ENCODE measurements at places on chromosomes 2 and 18. TPM values are rescaled to one million over a fixed set of nuclear protein-coding genes. Genes with fewer than 3 reads are reported as not detected.

GRCh38 chr2:196798980-196799379 lies 503 bp downstream of the GTF3C3 start:
- peak overlapping the region; percentile 69 for H3K27ac ChIP-seq
- no peak for DNase-seq
- H3K4me1 ChIP-seq, result no peaks in the 10 kb centered on the region
- H3K4me3 ChIP-seq, result peak overlapping the region; percentile 66
- H3K27me3 ChIP-seq, result no peaks in the 10 kb centered on the region

DNA sequence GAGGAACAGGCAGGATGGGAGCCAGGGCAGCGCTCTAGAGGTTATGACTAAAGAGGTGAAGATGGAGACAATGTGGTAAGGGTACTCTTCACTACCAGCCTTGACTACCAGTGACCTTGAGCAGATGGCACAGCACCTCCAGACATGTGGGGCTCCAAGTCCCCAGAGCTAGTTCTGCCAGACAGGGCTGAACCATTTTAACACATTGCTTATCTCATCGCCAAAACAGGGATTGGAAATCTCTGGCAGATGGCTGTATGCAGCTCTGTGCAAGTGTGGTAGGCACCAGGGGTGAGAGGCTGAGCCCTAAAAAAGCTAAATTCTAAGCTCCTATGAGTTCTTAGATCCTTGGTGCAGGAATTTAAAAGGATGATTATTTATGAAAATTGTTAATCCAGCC lies 41.3 kb downstream of the FSHR start:
- no peaks in the 10 kb centered on the region for H3K27me3 ChIP-seq

- H3K4me3 ChIP-seq, result no peak overlapping the region
- no peak overlapping the region for H3K27ac ChIP-seq
- H3K4me1 ChIP-seq, result no peaks in the 10 kb centered on the region
- DNase-seq, result no peak
- H3K36me3 ChIP-seq, result no peaks in the 10 kb centered on the region
- no peaks in the 10 kb centered on the region for H3K27me3 ChIP-seq
Observed at GRCh38 chr2:172472446-172473033, 45.2 kb downstream of the ITGA6 start.

DNA sequence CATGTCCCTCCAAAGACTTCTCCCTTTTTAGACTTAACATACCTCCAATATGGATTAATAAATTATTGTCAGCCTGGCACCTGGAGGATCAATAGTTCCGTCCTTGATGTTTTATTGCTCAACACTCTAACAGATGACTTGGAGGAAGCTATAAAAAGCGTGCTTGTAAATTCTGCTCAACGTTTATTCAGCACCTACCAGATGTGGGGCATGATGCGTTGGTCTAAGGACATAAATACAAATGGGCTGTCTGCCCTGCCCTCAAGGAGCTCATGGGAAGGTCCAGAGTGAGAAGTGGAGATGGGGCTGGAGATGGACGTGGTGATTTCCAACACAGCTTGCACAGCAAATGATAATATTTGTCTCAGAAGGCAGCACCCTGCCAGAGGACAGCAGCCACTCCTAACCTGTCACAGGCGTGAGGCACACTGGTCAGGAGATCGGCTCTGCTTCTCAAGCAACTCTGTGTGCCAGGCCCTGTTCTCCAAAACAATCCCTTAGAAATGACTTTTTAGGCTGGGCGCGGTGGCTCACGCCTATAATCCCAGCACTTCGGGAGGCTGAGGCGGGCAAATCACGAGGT lies 25.5 kb upstream of the ZCCHC2 start:
- H3K4me3 ChIP-seq, result no peak overlapping the region
- H3K36me3 ChIP-seq, result no peaks in the 10 kb centered on the region
- no peaks in the 10 kb centered on the region for H3K27me3 ChIP-seq

DNA sequence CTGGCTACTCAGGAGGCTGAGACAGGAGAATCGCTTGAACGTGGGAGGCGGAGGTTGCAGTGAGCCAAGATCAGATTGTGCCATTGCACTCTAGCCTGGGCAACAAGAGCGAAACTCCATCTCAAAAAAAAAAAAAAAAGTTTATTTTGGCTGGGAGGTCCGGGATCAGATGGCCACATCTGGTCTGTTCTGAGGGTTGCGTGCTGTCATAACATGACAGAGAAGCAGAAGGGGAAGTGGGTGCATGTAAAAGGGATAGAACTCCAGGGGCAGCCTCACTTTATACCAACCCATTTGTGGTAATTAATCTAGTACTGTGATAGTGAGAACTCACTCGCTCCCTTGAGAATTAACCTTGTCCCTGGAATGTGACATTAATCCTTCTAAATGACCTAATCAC lies 101.2 kb downstream of the PTPN4 start:
- no peak overlapping the region for H3K27ac ChIP-seq
- H3K4me1 ChIP-seq, result no peaks in the 10 kb centered on the region
- H3K36me3 ChIP-seq, result no peaks in the 10 kb centered on the region
- H3K27me3 ChIP-seq, result no peaks in the 10 kb centered on the region

DNA sequence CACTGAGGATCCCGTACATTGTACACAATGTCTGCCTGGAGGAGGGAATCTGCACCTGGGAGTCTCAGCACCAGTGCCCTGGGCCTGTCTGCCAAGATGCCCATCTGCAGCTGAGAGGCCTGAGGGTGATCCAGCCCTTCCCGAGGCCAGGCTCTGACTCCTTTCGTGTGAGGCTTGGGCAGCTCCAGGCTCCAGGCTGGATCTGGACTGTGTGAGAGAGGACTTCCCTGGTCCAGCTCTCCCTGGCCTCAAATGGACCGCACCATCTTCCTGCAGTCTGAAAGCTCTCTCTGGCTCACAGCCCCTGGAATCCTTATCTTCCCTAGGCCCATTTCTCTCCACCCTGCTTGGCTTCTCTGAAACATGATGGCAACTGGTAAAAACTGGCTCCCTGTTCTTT lies 324.6 kb downstream of the DYSF start:
- DNase-seq, result no peak
- H3K4me1 ChIP-seq, result no peaks in the 10 kb centered on the region
- no peaks in the 10 kb centered on the region for H3K36me3 ChIP-seq
- H3K27me3 ChIP-seq, result no peaks in the 10 kb centered on the region
- no peak overlapping the region for H3K4me3 ChIP-seq

- no peaks in the 10 kb centered on the region for H3K27me3 ChIP-seq
- H3K27ac ChIP-seq, result peak overlapping the region; percentile 91
- DNase-seq, result no peak
- H3K4me1 ChIP-seq, result no peaks in the 10 kb centered on the region
Observed at GRCh38 chr18:12408247-12408869, 629 bp downstream of the PRELID3A start.

GRCh38 chr2:69344305-69344704 lies 42.7 kb downstream of the GFPT1 start:
- DNase-seq, result no peak
- H3K4me3 ChIP-seq, result no peak overlapping the region
- no peak overlapping the region for H3K27ac ChIP-seq
- no peaks in the 10 kb centered on the region for H3K27me3 ChIP-seq
- no peaks in the 10 kb centered on the region for H3K36me3 ChIP-seq
- H3K4me1 ChIP-seq, result no peaks in the 10 kb centered on the region

- H3K27me3 ChIP-seq, result no peaks in the 10 kb centered on the region
- H3K36me3 ChIP-seq, result no peaks in the 10 kb centered on the region
- no peaks in the 10 kb centered on the region for H3K4me1 ChIP-seq
- H3K27ac ChIP-seq, result no peak overlapping the region
- no peak overlapping the region for H3K4me3 ChIP-seq
- DNase-seq, result no peak
Observed at GRCh38 chr18:39494211-39494896, 1928.8 kb upstream of the CELF4 start.

GRCh38 chr18:10377956-10378355 lies 76.5 kb upstream of the APCDD1 start:
- no peaks in the 10 kb centered on the region for H3K36me3 ChIP-seq
- no peaks in the 10 kb centered on the region for H3K27me3 ChIP-seq
- H3K4me3 ChIP-seq, result no peak overlapping the region
- no peak overlapping the region for H3K27ac ChIP-seq
- no peak for DNase-seq
- H3K4me1 ChIP-seq, result no peaks in the 10 kb centered on the region

GRCh38 chr2:39537150-39537549 lies 100.1 kb upstream of the MAP4K3 start:
- no peaks in the 10 kb centered on the region for H3K4me1 ChIP-seq
- no peaks in the 10 kb centered on the region for H3K27me3 ChIP-seq
- H3K36me3 ChIP-seq, result no peaks in the 10 kb centered on the region
- DNase-seq, result no peak
- no peak overlapping the region for H3K27ac ChIP-seq
- no peak overlapping the region for H3K4me3 ChIP-seq

DNA sequence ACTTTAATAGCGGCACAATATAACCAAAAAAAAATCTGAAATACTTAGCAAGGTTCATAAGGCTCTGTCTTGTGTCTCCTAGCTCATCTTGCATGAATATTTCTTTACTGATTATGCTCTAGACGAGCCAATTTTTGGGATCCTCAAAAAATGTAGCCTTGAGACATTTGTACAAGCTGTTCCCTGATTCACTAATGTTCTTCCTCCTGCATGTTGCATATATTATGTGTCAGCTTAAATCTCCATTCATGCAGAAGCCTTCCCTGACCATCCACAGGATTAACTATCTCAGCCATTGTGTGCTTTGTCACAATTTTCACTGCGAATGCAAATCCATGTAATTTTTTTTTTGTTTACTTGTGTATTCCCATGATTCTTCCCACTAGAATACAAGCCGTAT lies 594.0 kb upstream of the VRK2 start:
- no peaks in the 10 kb centered on the region for H3K4me1 ChIP-seq
- H3K27me3 ChIP-seq, result no peaks in the 10 kb centered on the region
- DNase-seq, result no peak
- H3K36me3 ChIP-seq, result no peaks in the 10 kb centered on the region
- H3K27ac ChIP-seq, result no peak overlapping the region
- H3K4me3 ChIP-seq, result no peak overlapping the region

DNA sequence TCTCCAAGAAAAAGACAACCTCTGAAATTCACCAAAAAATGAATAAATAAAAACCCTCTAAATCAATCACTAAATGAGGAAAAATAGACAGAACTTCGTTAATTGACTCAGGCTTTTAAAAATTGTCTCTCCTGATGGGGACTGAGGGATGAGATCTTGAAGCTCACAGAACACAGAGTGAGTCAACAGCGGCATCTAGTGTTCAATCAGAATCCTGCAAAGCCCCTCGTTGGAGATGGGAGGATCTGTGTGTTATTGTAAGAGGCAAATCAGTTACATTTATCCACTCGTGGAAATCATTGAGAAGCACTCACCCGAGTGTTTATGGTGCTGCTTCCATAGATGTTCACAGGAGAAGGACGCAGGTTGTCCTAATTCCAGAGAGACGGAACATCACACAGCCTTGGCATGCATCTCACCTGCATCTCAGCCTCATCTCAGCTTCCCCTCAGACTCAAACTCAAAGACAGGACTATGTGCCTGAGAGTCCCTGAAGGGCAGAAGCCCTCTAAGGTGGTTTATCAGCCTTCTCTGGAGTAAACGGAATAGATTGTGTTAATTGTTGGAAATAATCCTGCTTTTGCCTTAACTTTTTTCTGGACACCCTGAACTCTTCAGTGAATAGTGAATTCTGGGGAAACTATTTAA lies 82.0 kb downstream of the MREG start:
- no peaks in the 10 kb centered on the region for H3K36me3 ChIP-seq
- no peak overlapping the region for H3K27ac ChIP-seq
- no peak overlapping the region for H3K4me3 ChIP-seq
- DNase-seq, result peak; percentile 31

GRCh38 chr2:150900913-150901312 lies 360.8 kb downstream of the RBM43 start:
- no peak overlapping the region for H3K27ac ChIP-seq
- no peak for DNase-seq
- H3K36me3 ChIP-seq, result no peaks in the 10 kb centered on the region
- no peaks in the 10 kb centered on the region for H3K27me3 ChIP-seq

DNA sequence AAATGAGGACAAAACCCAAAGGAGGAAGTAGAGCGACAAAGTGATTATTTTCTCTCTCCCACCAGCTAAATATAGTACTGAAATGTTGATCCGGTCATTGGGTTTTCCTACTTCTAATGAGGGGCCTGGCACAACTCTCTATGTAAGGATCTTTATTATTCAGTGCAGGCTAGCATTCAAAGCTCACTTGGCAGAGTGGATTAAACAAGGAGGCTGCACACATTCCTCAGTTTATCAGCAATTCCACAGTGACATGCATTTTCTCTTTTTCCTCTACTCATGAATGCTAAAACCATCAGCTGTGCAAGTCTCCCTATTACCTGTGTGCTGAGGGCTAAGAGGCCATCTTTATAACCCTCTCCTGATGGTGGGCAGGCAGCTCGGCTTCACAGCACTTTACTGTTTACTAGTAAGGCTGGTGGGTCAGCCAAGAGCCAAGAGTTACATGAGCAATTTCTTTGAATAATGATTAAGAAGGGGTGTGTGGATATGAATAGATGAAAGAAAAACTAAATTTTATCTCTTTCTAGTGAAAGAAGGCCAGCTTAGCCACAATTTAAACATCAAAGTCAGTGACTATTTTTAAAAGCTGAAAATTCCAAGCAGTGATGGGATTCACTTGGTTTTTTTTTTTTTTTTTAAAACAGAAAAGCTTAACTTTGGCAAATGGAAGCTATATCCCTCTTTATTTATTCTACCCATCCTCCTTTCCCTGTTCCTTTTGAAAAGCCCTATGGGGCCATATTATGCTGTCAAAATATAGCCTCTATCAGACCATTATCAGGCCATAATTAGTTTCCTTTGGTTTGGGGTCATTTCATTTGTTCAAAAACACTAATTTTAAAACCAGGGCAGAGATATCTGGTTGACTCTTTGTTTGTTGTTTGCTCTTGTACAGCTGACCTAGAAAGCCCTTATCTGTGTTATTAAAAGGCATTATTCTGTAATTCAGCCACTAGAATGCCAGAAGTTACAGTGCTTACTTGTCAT lies 111.0 kb downstream of the RBM43 start:
- no peaks in the 10 kb centered on the region for H3K36me3 ChIP-seq
- no peak overlapping the region for H3K4me3 ChIP-seq
- H3K4me1 ChIP-seq, result no peaks in the 10 kb centered on the region
- DNase-seq, result no peak

GRCh38 chr2:229268626-229269025 lies 2.5 kb downstream of the PID1 start:
- H3K4me1 ChIP-seq, result no peaks in the 10 kb centered on the region
- no peak overlapping the region for H3K27ac ChIP-seq
- no peaks in the 10 kb centered on the region for H3K27me3 ChIP-seq
- no peaks in the 10 kb centered on the region for H3K36me3 ChIP-seq
- peak overlapping the region; percentile 84 for H3K4me3 ChIP-seq

GRCh38 chr2:37215250-37215649 lies 16.1 kb downstream of the CEBPZ start:
- no peak overlapping the region for H3K4me3 ChIP-seq
- no peak overlapping the region for H3K27ac ChIP-seq
- no peaks in the 10 kb centered on the region for H3K4me1 ChIP-seq
- peaks cover under 1% of the 10 kb centered on the region for H3K36me3 ChIP-seq
- no peaks in the 10 kb centered on the region for H3K27me3 ChIP-seq

Gene SERPINB4
- total RNA-seq, result not detected

Gene INHBB
- 35.0 TPM for total RNA-seq

Gene SPDYA
- 4.2 TPM for total RNA-seq

Gene SCLY
- total RNA-seq, result 16.7 TPM

Gene TMEM198
- total RNA-seq, result 1.9 TPM

Gene DSG2
- 61.3 TPM for total RNA-seq

Measured in breast epithelium (tissue), 4 donors.